ENCODE measurements at places on chromosomes 4 and X.
A peak's percentile ranks its signal among the peaks of the same experiment; 100 is the strongest.

DNA sequence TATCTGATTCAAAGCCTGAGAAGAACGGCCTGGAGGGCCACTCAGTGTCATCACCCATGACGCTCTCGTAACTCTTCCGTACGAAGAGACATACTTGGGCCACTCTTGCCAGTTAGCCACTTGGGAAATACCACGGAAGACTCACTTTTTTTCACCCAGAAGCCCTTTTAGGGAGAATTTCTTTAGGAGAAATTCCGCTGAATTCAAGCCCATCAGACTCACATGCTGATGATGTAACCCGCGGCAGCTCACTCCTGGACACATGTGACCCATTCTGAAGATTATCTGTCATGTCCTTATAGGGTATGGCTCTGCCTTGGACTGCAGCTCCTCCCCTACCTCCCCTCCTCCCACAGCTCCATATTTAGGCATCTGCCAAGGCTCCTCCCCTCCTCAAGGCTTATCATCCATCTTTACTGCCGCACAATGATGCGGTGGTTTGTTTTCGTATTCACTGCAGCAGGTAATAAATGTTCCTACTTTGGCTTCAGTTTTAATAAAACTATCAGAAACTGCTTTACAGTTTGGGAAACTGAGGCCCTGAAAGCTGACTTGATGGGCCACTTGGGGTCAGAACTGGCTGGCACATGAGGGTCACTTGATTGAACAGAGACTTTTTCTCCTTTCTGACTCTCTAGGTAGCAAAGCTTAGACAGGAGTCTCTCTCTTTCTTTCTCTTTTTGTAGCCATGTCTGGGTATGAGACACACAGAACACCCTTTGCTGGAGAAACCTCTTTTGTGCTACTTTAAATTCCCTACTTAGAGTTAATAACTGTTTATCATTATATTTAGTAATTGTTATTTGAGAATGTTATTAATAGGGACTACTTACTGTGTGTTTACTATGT, 42.1 kb downstream of the RHOH start:
- no peak for DNase-seq

- DNase-seq = no peak
These were observed 240.2 kb downstream of the ADGRL3 start for GRCh38 chr4:61440321-61440720.

DNA sequence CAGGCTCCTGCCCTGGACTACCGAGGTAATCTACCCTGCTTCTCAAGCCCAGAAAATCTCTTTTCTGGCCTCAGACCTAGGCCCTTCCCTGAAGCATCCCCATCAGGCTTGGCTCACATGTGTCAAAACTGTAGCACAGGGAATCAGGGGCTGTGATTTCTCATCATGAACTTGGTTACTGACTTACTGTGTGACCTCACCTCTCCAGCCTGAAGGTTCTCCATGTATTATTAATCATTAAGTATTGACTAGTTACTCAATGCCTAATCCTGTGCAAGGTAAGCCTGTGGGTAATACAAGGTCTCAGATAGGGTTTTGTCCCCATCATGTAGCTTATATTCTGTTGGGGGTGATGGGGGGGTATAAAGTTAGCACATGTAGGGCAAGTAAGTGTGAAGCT, 6.8 kb downstream of the SRPX2 start:
- DNase-seq = no peak

DNA sequence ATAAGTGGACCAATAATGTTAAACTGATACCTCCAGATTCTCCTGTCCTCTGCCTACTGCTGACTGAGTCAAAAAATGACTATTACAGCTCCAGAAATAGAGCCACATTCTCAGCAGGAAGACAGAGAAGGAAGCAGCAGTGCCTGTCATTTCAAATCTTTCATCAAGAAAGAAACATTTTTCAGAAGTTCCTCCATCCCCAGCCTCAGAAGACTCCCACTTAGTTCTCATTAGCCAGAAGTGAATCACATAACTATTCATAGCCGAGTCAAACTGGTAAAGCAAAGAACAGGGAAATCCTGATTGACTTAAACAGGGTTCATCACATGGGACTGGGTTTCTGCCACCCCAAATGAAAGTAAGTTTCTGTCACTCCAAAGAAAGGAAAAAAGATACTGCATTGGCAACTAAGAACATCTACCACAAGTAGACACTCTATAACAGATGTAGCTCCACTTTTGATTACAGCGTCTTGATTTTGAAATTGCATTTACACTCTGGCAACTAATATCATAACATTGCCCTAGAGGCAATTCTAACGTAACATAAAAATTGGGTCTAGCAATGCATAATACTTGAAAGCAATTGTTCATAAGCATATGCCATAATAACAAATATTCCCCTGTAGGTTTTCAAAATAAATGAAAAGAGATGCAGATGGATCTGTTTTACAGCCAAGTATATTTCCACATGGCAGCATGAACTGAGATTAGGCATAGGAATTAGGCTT, 599.8 kb downstream of the GALNTL6 start:
- peak; percentile 30 for DNase-seq

GRCh38 chr4:5926598-5926997, 33.7 kb upstream of the CRMP1 start:
- DNase-seq = no peak

GRCh38 chr4:124810827-124811226, 98.3 kb upstream of the ANKRD50 start:
- no peak for DNase-seq

DNA sequence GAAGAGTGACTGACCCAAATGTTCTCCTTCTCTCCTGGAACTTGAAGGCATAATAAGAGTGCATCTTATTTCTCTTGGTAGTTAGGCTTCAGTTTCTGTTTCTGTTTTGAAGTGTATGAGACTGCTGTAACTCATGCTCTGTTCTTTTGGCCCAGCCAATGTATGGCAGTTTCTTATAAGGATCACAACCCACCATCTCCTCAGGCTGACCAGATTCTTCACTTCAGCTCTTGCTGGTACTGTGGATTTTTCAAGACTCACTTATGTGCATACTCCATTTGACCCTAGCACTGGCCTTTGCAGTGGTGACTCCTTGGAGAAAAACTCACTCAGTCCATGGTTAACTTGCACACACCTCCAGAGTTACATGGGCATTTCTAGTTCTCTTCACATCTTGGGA, 9.6 kb upstream of the YTHDC1 start:
- no peak for DNase-seq

GRCh38 chrX:66756717-66757116, 117.8 kb upstream of the EDA2R start:
- DNase-seq = no peak

DNA sequence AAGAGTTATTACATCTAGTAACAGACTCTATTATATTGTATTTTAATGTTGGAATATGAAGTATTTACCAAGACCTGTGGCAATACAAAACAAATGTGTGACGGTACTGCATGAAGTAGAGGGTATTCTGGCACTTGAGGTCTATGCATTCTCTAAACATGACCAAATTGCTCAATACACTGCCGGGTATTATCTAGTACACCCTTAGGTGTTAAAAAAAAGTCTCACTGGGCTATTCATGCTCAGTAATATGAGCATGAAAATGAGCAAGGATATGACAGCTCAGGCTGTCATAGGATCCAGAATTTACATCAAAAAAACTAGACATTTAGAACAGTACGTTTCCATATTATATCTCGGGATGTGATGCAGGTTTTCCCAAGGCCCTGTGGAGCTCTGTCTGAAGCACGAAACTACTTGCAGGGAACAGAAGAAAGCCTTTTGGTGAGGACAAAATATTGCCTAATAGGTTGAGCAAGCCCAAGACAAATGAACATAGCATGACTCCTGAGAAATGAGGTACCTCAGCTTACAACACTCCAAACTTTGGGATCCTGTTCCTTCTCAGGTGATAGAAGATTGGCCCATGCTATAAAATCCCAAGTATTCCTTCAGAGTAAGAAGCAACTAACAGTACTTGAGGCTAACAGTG, 74.1 kb upstream of the MAOA start:
- peak; percentile 42 for DNase-seq

GRCh38 chr4:68348577-68348976, 1.3 kb downstream of the YTHDC1 start:
- DNase-seq = no peak

DNA sequence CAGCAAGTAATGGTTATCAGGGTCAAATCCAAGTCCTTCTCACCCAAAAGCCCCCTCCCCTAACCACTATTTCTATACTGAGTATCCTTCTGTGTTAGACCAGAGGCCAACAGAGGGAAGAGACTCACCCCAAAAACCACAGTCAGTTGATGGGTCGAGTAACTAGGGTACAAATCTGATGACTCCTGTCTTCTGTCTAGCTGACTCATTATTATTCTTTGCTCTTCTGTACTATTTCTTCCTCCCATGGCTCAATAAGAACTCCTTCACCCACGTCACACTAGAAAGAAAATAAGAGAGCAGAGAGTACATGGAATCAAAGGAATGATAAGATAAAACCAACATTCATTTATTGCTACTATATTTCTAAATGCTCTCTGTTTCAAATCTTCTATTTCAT, 2.0 kb downstream of the RAB40A start:
- DNase-seq = no peak

GRCh38 chr4:138609943-138610350, 367.8 kb upstream of the SLC7A11 start:
- DNase-seq = peak; percentile 71
